ENCODE measurements at places on chromosomes 11 and 22. TPM values are rescaled to one million over a fixed set of nuclear protein-coding genes. Genes with fewer than 3 reads are reported as not detected.

HBB gene
- 1,053 TPM for total RNA-seq

GRCh38 chr11:60367009-60367408, 11.3 kb upstream of the MS4A7 start:
- no peak for DNase-seq

- no peak for DNase-seq
Measured at GRCh38 chr22:43198126-43198525, 11.2 kb upstream of the TTLL12 start.

DNA sequence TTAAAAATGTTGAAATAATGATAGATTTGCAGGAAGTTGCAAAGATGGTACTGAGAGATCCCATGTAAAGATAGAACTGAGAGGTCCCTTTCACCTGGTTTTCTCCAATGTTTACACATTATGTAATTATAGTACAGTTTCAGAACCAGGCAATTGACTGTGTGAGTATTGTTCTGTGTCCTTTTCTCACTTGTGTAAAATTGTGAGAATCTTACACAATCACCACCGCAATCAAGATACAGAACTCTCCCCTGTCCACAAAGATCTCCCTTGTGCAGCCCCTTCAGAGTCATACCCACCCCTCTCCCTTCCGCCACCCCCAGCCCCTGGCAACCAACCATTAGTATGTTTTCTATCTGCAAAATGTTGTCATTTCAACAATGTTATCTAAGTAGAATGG, 119.8 kb upstream of the NAV2 start:
- no peak for DNase-seq

Data from posterior vena cava (tissue), 2 donors.